ENCODE measurements at places on chromosomes 3 and 15. TPM values are rescaled to one million over a fixed set of nuclear protein-coding genes. Genes with fewer than 3 reads are reported as not detected.

SNTN gene
- not detected for total RNA-seq

HLTF gene
- total RNA-seq, result 12.3 TPM

CFAP91 gene
- under 0.01 TPM for total RNA-seq

ARL14 gene
- total RNA-seq, result 0.14 TPM

FSTL1 gene
- 957 TPM for total RNA-seq

ECE2 gene
- total RNA-seq, result not detected

TTC21A gene
- 2.7 TPM for total RNA-seq

HTR3E gene
- not detected for total RNA-seq

LRRN1 gene
- not detected for total RNA-seq

GPR149 gene
- total RNA-seq, result not detected

RTP1 gene
- total RNA-seq, result not detected

ADAMTSL3 gene
- not detected for total RNA-seq

CD200 gene
- 4.6 TPM for total RNA-seq

TLR9 gene
- not detected for total RNA-seq

DAPK2 gene
- total RNA-seq, result 1.1 TPM

STRIT1 gene
- total RNA-seq, result not detected

MESP2 gene
- total RNA-seq, result not detected

AGTR1 gene
- 0.22 TPM for total RNA-seq

ZIC4 gene
- total RNA-seq, result not detected

SPESP1 gene
- 2.4 TPM for total RNA-seq

C3orf49 gene
- total RNA-seq, result not detected

ILDR1 gene
- not detected for total RNA-seq

OSBPL10 gene
- 21.4 TPM for total RNA-seq

DPP8 gene
- total RNA-seq, result 28.7 TPM

PARP16 gene
- total RNA-seq, result 3.0 TPM

ZPLD1 gene
- total RNA-seq, result 0.14 TPM

GOLGA6L4 gene
- 1.1 TPM for total RNA-seq

COL6A5 gene
- total RNA-seq, result 0.14 TPM

GPR87 gene
- not detected for total RNA-seq

ZNF501 gene
- total RNA-seq, result 4.6 TPM

SYNPR gene
- not detected for total RNA-seq

LMLN gene
- total RNA-seq, result 11.7 TPM

IGSF10 gene
- total RNA-seq, result 0.14 TPM

TGM5 gene
- not detected for total RNA-seq

IQCF5 gene
- total RNA-seq, result not detected

ANKRD63 gene
- not detected for total RNA-seq

Data from placental pericyte (primary cell).